Left ventricle myocardium inferior (tissue), 1 donor: ENCODE measurements at places on chromosomes 6 and 20. TPM values are rescaled to one million over a fixed set of nuclear protein-coding genes. Genes with fewer than 3 reads are reported as not detected.

Gene IL17F
- total RNA-seq: not detected

Gene PRR18
- total RNA-seq: not detected

Gene DDO
- 37.6 TPM for total RNA-seq

Gene TMEM242
- total RNA-seq: 19.8 TPM

Gene PDYN
- total RNA-seq: not detected

Gene TCF21
- 5.3 TPM for total RNA-seq

Gene SAMD5
- 0.33 TPM for total RNA-seq

Gene UNC5CL
- total RNA-seq: 0.27 TPM

Gene NT5E
- 4.3 TPM for total RNA-seq

Gene JPH2
- total RNA-seq: 151 TPM

Gene CNR1
- total RNA-seq: 0.66 TPM

Gene KIF25
- total RNA-seq: 0.22 TPM

Gene KCNB1
- total RNA-seq: 0.77 TPM

Gene CNBD2
- total RNA-seq: 3.7 TPM

Gene RARS2
- total RNA-seq: 19.5 TPM

Gene OR12D3
- not detected for total RNA-seq

Gene PHACTR1
- total RNA-seq: 85.9 TPM

Gene ABRACL
- 4.3 TPM for total RNA-seq

Gene FOXC1
- 7.1 TPM for total RNA-seq

Gene SHLD1
- 5.7 TPM for total RNA-seq

Gene WFDC5
- total RNA-seq: not detected

Gene TNFRSF6B
- 0.27 TPM for total RNA-seq

Gene SEL1L2
- total RNA-seq: 1.4 TPM

Gene HDGFL1
- not detected for total RNA-seq

Gene TPBG
- total RNA-seq: 2.6 TPM

Gene COL10A1
- total RNA-seq: 0.05 TPM

Gene MUC22
- 0.08 TPM for total RNA-seq

Gene AKIRIN2
- total RNA-seq: 42.3 TPM

Gene WRNIP1
- total RNA-seq: 39.4 TPM

Gene ULBP2
- total RNA-seq: 0.93 TPM

Gene MRS2
- 44.7 TPM for total RNA-seq

Gene GMPR
- 126 TPM for total RNA-seq

Gene SGK2
- total RNA-seq: 0.30 TPM

Gene KHDC1L
- not detected for total RNA-seq

Gene JAG1
- 20.5 TPM for total RNA-seq

Gene THEMIS
- 0.22 TPM for total RNA-seq

Gene PNLDC1
- total RNA-seq: 0.33 TPM

Gene OR2H2
- total RNA-seq: not detected

Gene RPP40
- total RNA-seq: 2.7 TPM

Gene SNAP91
- 2.6 TPM for total RNA-seq

Gene PLAGL1
- 10.5 TPM for total RNA-seq

Gene ARFGEF3
- 2.0 TPM for total RNA-seq

Gene CALHM6
- 1.7 TPM for total RNA-seq

Gene GATA5
- 0.69 TPM for total RNA-seq

Gene MYB
- 0.08 TPM for total RNA-seq

Gene SLCO4A1
- total RNA-seq: 12.7 TPM

Gene ZNF831
- total RNA-seq: 0.05 TPM

Gene PTCHD4
- 1.0 TPM for total RNA-seq

Gene DCDC2
- not detected for total RNA-seq

Gene DHX35
- total RNA-seq: 15.8 TPM

Gene HLA-DQB2
- 1.9 TPM for total RNA-seq

Gene ETV7
- not detected for total RNA-seq

Gene OTOR
- not detected for total RNA-seq

Gene NMBR
- total RNA-seq: not detected

Gene C20orf202
- 0.41 TPM for total RNA-seq

Gene NKAPL
- total RNA-seq: 4.5 TPM

Gene THBD
- total RNA-seq: 13.8 TPM

Gene EMILIN3
- total RNA-seq: 4.2 TPM

Gene TNFAIP3
- total RNA-seq: 7.0 TPM
